HCEC 1CT (cell line): ENCODE measurements at places on chromosomes 4 and X.

- DNase-seq = no peak
These were observed 26.9 kb upstream of the CYBB start for GRCh38 chrX:37752936-37753335.

DNA sequence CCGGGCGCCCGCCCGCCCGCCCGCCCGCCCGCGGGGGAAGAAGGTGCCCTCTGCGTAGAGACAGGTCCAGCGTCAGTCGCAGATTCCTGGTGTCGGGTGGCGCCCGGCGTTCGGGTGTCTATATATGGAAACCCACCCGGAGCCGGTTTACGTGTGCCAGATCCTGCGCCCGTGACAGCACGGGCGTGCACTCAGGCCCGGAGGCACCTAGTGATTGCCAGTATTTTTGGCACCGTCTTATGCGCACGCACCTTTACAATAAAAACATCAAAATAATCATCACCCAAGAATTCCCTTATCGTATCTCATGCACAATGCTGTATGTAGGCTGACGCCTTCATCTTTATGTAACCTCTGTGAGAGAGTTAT lies 519 bp downstream of the SLC25A4 start:
- DNase-seq = no peak

- DNase-seq = peak; percentile 96
These were observed 97.0 kb upstream of the LNX1 start for GRCh38 chr4:53688186-53688790.

- no peak for DNase-seq
These were observed 89.7 kb downstream of the COL4A6 start for GRCh38 chrX:108348525-108348924.

DNA sequence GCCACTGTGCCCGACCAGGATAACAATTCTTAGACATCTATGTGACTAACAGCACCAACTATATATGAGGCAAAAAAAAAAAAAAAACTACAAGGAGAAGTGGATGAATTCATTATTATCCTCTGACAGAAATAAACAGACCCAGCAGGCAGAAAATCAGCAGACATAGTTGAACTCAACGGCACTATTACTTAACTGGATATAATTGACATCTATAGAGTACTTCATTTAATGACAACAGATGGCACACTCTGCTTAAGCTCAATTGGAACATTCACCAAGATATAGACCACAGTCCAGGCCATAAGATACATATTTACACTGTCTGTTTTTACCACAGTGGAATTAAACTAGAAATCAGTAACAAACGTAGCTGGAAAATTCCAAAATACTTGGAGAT lies 13.3 kb downstream of the CLDN22 start:
- no peak for DNase-seq

DNA sequence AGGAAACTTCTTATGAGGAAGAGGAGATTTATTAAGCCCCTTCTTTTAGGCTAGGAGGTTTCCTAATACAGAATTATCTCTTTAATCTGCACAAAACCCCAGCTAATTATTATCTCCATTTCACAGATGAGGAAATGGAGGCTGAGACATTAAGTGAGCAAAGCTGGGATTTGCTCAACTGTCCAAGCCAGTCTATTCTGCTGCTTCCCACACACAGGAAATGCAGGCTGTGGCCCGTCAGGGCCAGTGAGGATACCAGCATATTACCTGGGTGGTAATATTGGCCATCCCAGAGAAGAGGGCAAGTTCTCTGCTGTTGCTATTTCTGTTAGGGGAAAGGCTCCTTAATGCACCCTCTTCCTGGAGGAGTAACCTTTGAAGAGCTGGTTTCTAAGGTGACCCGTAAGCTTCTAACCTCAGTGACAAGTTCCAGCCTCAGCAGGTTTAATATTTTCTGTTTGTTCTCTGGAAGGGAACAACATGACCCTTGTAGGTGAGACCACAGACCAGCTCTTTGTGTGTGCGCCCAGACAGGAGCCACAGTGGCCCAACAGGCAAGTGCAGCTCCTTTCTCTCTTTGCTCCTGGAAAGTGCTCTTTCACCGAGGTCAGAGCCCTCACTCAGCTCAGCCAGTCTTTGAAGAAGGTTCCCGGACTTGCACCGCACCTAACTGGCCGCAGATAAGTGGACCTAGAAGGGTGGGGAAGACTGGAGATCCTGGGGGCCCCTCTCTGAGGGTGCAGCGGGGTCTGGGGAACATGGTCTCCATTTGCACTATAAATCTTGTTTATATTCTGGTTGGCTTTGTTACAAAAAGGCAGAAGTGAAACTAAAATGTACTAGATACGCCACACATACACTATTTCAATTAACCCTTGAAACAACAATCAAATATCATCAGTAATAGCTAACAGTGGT lies 35.5 kb downstream of the TBC1D9 start:
- DNase-seq = no peak

DNA sequence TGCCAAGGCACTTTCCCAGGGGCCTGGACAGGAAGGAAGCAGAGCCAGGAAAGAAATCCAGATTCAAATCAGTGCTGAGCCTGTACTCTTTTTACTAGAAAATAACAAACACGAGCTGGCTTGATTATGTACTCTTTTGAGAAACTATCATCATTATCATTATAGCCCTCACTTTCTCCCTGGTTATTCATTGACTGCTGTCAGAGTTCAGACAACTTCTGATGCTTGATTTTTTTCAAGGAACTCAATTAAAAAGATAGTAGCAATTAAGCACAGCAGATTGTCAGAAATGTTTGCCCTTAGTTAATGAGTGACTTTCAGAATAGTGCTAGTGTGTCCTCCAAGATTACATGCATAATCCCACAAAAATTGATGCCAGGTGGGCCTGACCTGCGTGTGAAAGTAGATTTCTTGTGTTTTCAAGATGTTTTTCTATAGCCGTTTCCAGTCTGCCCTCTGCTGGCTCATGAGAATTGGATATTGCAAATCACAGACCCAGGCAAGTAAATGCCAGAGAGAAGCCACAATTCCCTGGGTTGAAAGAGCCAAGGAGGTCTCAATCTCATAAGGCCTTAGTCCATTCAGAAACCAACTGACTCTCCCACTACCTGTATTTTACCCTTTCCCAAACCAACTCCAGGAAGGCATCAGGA lies 14.3 kb upstream of the PNPLA4 start:
- no peak for DNase-seq

GRCh38 chr4:123676890-123677229 lies 280.3 kb downstream of the SPRY1 start:
- no peak for DNase-seq

DNA sequence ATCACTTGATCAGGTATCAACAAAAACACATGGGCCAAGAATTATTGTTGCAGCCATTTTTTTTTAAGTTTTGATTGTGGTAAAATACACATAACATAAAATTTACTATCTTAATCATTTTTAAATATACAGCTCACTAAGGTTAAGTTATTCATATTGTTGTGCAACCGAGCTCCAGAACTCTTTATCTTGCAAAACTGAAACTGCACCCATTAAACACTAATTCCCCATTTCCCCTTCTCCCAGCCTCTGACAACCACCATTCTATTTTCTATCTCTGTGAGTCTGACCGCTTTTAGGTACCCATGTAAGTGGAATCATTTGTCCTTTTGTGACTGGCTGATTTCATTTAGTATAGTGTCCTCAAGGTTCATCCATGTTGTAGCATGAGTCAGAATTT lies 126.2 kb upstream of the NDP start:
- DNase-seq = no peak

- DNase-seq = no peak
These were observed 520.5 kb upstream of the NR3C2 start for GRCh38 chr4:148962539-148963290.

GRCh38 chr4:163600727-163601126 lies 106.2 kb downstream of the TMA16 start:
- DNase-seq = no peak

DNA sequence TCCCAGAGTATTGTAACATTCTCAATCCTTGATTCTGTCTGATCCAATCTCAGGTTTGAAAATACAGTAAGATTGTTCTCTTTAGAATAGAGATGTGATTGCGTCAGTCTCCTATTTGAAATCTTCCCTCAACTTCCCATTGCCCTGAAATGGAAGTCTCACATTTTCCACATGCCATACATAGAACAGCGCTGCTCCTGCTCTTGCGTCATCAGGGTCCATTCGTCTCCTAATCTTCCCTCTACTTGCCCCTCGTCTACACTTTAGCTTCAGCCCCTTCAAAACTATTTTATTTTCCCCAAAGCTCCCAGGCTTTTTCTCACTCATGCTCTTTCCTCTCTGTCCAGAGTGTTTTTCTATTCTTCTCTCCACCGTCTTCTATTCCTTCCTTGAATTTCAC lies 301.7 kb upstream of the MAGEB2 start:
- no peak for DNase-seq

- DNase-seq = no peak
These were observed 31.5 kb downstream of the F8 start for GRCh38 chrX:154991039-154991438.

DNA sequence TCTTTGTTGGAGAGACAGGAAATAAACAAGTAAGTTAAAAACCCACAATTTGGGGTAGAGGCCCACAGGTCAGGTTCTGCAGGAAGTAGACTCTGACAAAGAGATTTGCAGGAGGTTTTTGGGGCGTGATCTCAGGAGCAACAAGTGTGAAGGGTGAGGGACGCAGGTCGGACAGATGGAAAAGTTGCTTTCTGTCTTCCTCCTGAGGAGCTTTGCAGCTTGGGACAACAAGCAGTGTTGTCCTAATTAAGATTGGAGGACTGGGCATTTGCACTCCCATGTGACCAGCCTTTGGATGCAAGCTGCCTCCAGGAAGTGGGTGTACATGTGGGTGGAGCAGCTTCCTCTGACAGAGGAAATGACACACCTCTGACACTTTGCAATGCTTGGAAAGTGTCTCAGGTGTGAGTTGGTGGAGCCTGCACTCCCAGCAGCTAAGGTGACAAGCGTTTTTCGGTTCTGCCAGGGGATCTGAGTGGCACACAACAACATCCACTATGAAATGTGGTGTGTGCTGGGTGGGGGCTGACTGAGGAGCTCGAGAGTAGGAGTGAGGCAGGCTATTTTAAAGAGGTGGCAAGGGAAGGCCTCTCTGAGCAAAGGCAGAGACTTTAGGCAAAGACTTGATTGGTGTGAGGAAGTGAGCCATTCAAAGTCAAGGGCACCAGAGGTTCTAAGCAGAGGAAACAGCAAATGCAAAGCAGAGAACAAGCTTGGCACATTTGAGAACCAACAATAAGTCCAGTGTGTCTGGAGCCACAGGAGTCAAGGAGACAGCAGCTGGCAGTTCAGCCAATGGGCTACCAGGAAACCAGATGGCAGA lies 339.8 kb upstream of the GATB start:
- no peak for DNase-seq

GRCh38 chr4:15702941-15703403 lies at the start of gene BST1:
TSS of gene BST1 (plus strand) at chr4:15703065. CDS start at chr4:15703145, 80 bp downstream.
- no peak for DNase-seq

DNA sequence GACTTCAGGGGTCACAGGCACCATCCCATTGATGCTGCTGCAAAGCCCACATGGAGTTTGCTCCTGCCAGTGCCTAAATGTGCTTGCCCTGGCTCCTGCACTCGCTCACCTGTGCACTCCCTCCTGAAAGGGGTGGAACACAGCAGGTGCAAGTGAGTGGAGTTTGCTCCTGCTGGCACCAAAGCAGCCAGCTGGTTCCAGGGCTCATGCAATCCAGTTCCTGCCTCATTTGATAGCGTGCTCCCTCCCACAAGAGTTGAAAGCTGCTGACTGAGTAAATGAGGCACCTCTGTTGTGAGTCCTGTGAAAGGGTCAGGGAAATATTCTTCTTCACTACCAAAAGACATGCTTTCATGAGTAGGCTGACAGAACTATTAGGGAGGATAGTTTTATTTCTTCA lies 30.5 kb downstream of the CXCL8 start:
- no peak for DNase-seq

DNA sequence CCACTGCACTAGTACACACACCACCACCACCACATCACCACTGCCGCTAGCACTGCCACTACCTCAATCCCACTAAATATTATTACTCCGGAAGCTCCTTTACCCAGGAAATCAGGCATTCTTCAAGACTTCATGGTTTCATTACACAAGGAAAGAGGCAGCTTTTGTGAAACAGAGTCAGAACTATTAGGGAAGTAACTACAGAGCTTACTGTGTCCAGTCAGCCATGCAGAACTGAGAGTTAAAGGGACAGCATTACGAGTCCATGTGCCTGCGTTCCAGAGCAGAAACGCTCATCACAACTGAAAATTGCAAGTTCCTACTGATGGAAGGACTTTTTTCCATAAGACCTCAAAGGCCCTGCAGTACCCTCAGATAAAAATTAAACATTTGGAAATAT lies 103.2 kb upstream of the FRG1 start:
- DNase-seq = no peak

- no peak for DNase-seq
These were observed 21.2 kb downstream of the NKX3-2 start for GRCh38 chr4:13523105-13523477.

GRCh38 chr4:58175024-58175423 lies 1064.8 kb upstream of the IGFBP7 start:
- no peak for DNase-seq

GRCh38 chrX:132373610-132374009 lies 115.2 kb downstream of the MBNL3 start:
- no peak for DNase-seq

- no peak for DNase-seq
These were observed 1117.6 kb upstream of the PRKX start for GRCh38 chrX:4830880-4831557.

- DNase-seq = no peak
These were observed 55.6 kb downstream of the MAP7D2 start for GRCh38 chrX:20060961-20061748.

DNA sequence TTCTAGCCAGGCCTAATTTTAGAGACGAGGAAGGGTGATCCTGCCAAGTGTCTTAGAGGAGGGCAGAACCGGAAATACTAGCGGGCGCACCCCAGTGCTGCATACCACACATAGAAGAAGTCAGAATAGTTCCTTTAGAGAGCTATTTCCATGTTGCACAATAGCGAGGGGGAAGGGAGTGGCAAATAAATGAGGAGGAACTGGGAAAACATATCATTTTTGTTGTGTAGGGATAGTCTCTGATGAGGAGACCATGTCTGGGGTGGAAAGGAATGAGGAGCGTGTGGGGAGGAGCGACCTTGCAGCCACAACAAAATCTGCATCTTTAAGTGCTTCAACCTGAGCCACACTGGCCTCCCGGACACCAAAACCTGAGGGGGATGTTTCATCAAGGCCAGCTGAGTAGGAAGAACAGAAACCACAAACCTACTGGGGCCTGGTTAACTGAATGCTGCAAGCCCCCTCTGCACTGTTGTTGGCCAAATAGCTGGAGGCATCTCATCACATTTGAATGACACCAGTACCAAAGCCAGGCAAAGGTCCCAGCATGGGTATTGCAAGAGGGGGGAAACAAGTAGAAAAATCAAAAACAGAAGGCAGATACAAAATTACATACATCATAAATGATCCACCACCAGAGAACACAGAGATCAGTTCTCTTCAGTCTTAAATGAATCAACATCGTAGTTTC lies 26.7 kb upstream of the C1QTNF7 start:
- peak; percentile 85 for DNase-seq

- DNase-seq = no peak
These were observed 110.8 kb upstream of the PACRGL start for GRCh38 chr4:20589436-20589835.

GRCh38 chrX:154594491-154594890 lies 9.6 kb downstream of the CTAG1A start:
- DNase-seq = no peak

- DNase-seq = no peak
These were observed 8.0 kb downstream of the CTBP1 start for GRCh38 chr4:1240721-1241465.
